ENCODE measurements at places on chromosomes 4 and X.

DNA sequence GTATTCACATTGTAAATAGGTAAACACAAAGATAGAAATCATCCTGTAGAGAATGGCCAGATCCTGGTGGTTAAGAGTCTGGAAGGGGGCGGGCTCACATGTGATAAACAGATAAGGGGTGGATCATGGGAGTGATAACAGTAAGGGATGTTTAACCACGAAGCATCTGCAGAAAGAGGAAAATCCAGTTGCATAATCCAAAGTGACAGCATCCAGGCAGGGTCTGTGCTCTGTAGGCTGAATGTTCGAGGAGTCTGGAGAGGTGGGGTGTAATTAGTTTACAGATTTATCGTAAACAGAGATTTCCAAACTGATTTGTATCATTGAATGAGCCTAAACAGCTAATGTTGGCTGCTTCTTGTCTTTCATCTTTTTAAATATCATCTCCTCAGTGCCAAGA, 1009.8 kb upstream of the SLIT2 start:
- no peak for DNase-seq

DNA sequence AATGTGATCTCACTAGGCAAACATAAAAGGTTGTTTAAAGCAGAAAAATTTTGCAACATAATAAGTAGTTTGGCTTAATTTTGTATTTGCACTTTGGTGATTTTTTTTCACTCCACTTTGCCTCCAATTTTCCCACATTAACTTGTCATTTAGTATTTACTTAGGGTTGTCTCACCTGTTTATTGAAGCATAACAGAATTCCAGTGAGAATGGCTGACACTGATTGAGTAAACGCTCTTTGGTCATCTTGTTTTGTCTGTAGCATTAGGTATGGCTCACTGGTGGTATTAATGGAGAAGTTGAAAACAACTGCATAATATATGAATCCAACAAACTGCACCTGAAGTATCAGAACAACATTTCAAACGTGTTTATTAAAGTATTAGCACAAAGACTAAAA, 799.5 kb upstream of the ADGRL3 start:
- no peak for DNase-seq

DNA sequence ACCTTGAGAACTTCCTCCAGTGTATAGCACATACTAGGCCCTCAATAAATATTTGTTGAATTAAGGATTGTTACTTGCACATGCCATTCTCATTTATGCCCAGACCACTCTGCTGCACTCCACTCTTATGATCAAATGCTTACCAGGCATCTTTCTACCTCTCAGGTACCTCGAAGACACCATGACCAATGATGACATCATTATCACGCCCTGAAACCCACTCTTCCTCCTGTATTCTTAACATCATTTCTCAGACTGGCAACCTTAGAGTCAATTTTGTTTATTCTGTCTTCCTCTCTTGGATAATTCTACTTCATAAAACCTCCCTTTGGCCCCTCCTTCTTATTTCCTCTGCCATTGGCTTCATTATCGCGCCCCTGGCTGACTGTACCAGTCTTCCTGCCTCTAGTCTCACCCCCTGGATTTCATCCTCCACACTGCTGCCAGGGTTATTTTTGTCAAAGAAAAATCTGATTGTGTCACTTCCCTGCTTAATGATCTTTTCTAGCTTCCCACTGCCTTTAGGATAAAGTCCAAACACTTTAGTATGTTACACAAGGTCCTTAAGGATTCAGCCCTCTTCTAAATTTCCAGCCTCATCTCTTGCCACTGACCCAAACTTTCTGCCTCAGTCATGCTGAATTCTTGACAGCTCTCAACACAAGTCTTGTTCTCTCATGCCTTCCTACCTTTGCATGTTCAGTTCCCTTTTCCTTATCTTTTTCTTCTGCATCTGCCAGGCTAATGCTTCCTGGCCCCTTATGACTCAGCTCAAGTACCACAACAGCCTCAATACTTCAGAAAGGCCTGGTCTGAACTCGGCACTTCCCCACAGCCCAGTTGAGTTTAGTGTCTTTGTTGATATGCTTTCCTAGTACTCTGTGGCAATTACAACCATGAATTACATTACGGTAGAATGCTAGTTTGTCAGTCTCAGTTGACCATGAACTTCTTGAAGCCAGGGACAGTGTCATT, 45.8 kb downstream of the HDAC8 start:
- DNase-seq, result no peak

DNA sequence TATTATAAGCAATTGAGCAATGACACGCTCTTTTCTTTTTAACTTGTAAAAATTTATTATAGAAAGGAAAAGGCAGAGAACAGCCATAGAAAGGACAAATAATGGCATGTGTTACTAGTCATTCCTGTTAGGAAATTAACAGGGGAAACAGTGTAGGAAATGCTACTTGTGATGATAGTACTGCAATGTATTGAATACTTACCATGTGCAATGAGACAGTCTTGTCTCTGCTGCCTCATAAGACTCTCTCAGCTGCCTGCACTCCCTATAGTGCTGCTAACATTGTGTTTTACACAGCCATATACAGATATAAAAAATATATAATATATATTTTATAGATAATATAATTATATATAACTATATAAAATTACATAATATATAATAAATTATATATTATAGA, 62.3 kb upstream of the SHOX start:
- no peak for DNase-seq

DNA sequence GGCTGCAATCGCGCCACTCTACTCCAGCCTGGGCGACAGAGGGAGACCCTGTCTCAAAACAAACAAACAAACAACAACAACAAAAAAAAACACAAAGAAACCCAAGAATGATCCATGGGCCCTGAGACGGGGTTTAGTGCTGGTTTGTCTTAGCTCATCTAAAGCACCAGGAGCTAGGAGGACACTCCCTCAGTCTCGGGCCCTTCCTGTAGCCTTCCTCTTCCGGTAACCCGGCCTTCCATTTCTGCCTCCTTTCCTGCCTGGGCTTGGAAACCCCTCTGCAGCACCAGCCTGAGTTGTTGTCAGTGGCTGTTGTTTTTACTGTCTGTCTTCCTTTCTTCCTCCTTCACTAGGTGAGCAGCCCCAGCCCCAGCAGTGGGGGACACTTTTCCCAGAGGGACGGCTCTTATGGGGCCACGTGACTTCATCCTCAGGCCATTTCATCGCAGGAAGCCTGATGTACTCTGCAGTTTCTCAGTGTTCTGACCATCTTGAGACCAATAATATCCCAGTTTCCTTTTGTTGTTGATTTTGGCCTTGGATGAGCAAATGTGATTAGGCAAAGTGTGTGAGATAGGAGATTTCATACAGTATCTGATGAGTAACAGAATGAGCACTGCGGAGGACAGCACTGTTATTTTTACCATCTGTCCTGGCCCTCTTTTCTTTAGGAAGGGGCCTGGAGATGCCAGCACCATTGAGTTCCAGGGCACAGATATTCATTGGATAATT, 90.1 kb downstream of the ANAPC4 start:
- no peak for DNase-seq

GRCh38 chr4:56050625-56051024, 101.9 kb downstream of the CEP135 start:
- DNase-seq, result no peak

GRCh38 chrX:151973851-151974335, 583 bp downstream of the GABRE start:
- no peak for DNase-seq
